ENCODE measurements at places on chromosomes 7 and 10. TPM values are rescaled to one million over a fixed set of nuclear protein-coding genes. Genes with fewer than 3 reads are reported as not detected.

DNA sequence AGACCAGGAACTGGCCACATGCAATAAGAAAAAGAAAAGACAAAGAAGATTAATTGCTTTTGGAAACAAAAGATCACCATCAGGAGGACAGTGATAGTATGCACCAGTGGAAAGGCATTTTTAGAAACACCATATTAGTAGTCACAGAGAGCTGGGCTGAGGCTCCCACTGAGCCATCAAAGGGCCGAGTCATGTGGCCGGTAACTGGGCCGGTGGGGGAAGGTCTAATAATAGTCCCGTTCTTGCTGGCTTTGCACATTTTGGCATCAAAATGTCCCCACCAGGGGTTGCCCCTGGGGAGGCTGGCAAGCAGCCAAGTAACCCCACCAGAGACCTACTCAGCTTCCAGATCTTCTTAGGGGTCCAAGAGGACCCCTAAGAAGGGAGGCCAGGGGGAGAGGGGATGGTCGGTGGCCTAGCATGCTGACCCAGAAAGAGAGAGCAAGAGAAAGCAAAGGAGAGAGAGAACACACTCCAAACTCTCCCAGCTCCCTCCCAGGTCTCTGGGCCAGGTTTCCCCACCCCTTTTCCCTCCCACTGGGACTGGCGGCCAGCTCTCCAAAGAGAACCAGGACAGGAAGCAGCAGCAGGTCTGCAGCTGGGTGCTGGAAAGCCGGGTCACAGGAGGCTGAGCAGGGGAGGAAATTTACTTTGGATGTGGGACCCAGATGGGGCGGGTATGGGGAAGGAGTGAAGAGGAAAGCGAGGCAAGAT lies 70.2 kb upstream of the FGFR2 start:
- peak; percentile 54 for DNase-seq

The ANKRD61 gene
- total RNA-seq = not detected

DNA sequence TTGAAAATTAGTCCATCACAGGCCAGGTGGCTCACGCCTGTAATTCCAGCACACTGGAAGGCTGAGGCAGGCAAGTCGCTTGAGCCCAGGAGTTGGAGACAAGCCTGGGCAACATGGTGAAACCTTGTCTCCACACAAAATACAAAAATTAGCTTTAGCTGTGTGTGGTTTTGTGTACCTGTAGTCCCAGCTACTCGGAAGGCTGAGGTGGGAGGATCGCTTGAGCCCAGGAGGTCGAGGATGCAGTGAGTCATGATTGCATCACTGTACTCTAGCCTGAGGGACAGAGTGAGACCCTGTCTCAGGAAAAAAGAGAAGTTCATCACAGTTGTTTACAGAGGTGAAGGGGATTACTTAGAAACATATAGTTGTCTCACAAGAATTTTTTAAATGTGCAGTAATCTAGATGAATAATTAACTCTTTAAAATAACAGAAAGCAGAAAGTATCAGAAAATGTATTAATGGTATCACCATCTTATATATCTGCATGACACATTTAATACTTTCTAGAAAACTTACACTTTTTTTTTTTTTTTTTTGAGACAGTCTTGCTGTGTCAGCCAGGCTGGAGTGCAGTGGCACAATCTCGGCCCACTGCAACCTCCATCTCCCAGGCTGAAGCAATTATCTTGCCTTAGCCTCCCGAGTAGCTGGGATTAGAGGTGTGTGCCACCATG lies 8.9 kb downstream of the LCOR start:
- no peak for DNase-seq

The TCF7L2 gene
- total RNA-seq = 5.0 TPM

DNA sequence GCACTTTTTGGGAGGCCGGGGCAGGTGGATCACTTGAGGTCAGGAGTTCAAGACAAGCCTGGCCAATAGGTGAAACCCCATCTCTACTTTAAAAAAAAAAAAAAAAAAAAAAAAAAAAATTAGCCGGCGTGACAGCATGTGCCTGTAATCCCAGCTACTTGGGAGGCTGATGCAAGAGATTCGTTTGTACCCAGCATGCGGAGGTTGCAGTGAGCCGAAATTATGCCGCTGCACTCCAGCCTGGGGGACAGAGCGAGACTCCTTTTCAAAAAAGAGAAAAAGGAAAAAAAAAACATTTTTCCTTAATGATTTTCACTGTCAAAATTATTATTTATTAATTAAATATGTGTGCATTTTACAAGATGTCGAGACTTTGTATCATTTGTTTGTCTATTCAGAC lies 253.6 kb downstream of the CNTNAP2 start:
- no peak for DNase-seq

- no peak for DNase-seq
Measured at GRCh38 chr10:1278306-1278705, 222.1 kb downstream of the WDR37 start.

The EXOC6 gene
- total RNA-seq = 9.1 TPM

DNA sequence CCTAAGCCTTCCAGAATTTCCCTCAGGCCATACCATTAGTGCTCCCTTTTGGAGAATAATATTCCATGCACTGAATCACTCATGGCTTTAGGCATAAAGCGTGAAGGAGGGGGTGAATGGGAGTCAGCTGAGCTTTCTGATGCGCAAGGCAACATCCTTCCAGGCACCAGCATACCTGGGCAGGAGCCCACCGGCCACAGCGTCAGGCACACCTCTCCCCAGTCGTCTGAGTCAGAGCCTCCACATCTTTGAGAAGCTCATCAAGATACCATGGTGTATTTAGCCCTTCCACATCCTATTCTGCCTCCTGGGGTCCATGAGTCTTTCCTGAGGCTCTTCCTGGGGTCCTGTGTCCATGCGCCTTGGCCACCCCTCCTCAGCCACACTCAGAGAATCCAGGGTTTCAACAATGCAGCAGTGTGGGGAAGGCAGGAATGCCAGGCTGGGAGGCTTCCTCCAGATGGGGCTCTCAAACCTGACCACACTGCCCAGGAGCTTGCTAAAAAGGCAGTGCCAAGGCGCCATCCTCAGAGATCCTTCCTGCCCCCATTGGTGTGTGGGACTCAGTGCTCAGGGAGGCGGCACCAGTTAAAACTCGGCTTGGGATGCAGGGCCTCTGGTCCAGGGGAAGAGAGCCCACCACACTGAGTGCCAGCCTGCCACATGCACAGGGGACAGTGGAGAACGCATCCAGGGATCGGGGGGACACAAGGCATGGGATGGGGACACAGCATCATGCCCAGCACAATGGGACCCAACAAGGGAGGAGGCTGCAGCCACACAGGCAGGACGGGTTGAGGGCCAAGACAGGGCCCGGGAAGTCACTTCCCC lies 31.6 kb downstream of the RASGEF1A start:
- DNase-seq = peak; percentile 4

DNA sequence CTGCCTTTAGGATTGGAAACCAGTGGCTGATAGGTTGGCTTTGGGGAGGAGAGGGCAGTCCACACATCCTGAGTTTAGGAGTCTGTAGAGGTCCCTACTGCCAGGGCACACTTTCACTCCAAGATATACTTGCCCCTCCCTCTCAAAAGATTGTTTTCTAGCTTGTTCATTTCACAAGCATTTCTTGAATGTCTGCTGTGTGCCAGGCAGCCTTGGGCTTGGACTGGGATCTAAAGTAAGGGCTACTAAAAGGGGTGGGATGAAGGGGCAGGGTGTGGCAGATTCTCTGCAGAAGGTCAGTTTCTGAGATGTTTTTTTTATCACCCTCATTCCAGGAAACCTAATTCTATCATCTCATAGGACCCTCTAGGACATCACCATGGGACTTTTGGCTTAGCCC lies 272.4 kb downstream of the SKAP2 start:
- no peak for DNase-seq

- DNase-seq = no peak
Measured at GRCh38 chr7:25559581-25560367, 331.5 kb upstream of the NPVF start.

- no peak for DNase-seq
Measured at GRCh38 chr7:34041707-34042106, 136.4 kb downstream of the BMPER start.

GRCh38 chr7:11959121-11959520 lies 127.1 kb upstream of the THSD7A start:
- no peak for DNase-seq

The SLC13A4 gene
- total RNA-seq = not detected

DNA sequence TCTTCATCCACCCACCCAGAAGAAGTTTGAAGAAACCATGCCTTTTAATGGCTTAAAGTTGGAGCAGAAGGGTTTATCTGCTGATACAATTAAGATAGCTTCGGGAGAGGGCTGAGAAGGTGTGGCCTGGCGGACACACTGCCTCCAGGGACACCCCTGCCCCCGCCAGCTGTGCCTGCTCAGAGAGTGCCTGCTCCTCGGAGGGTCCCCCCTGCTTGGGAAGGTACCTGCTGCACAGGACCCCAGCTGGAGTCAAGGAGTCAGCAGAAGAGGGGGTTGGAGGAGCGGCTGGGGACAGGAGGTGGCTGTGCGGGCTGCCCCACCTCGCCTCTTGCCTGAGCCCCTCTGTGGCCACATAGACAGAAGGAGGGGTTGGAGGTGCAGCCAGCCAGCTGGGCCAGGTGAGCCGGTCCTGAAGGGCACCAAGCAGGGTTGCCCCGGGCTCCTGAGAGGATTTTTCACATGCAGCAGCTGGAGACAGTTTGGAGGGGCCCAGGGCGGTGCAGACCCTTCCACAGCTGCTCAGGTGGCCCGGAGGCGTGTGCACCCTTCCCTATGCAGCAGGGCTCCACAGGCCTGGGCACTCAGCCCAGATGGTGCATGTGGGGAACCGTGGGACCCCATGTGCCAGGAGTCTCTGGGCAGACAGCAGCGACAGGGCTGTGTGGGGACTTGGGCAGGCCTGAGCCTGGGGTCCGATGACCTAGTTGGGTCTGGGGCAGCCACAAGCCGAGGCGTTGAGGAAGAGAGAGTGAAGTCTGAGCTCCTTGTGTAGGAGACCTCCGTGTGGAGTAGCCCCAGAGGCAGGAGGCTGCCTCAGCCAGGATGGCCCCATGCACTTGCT lies 118.9 kb downstream of the INPP5A start:
- DNase-seq = peak; percentile 25

DNA sequence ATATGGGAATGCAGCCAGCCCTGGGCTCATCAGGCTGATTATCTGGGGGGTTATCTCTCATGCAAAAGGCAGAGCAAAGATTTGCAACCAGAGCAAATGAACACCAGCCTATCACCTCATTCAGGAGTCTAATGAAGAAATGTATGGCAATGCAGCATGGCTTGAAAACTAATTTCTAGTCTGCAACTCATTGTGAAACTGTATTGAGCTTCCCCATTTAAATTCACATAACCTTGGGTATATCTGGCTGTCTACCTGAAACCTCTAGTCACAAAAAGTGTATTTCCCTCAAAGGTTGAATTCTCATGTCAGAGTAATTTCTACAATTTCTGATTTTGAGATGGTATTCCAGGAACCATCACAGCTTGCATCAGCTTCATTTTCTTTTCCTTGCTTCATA lies 240.0 kb downstream of the SDHAF3 start:
- DNase-seq = no peak

The PRKG1 gene
- total RNA-seq = 52.7 TPM

GRCh38 chr10:28442403-28442802 lies 90.5 kb upstream of the WAC start:
- DNase-seq = no peak

Measured in glutamatergic neuron (in vitro differentiated cells).